Activated T-helper 1 cell treated with anti-CD3 and anti-CD28 coated beads, Interleukin-2, amount 50 U/mL, for 16 hours (primary cell): ENCODE measurements at places on chromosomes 5 and 9.

GRCh38 chr5:137635521-137635921, 100.4 kb downstream of the KLHL3 start:
- DNase-seq = no peak

DNA sequence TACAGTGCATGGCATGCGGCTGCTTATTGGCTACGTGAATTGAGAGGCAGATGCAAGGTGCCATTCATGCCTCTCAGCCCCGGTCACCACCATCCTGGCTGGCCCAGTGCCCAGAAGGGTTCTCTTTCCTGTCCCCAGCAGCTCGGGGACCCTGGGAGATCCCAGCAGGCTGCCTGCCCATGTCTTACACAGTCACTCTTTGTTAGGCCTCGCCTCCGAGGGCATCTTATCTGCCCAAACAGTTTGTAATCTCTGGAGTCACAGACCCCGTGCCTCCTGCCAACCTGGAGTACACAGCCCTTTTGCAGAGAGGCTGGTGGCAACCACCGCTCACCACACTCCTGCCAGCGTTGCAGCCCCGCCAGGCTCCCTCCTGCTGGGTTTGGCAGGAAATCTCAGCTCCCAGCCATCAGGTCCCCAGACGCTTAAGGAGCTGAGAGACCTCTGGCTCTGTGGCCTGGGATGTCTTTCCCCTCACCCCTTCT, 7.0 kb upstream of the AK1 start:
- DNase-seq = no peak

GRCh38 chr9:99253134-99253533, 31.1 kb downstream of the SEC61B start:
- no peak for DNase-seq

DNA sequence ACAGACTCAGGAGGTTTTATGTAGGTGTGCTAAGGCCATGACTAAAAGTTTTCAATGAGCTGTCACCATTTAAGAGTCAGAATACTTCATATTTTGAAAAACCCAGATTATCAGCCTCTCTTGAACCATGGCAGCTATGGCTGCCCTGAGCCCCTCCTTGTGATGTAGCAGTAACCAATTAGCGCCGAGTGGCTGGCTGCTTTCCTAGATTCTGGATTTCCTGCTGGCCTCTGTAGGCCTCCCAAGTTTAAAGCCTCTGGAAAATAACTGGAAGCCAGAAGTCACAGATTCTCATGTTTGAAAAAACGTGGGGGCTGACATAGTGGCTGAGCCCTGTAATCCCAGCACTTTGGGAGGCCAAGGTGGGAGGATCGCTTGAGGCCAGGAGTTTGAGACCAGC, 25.5 kb downstream of the DAB2IP start:
- DNase-seq = no peak

DNA sequence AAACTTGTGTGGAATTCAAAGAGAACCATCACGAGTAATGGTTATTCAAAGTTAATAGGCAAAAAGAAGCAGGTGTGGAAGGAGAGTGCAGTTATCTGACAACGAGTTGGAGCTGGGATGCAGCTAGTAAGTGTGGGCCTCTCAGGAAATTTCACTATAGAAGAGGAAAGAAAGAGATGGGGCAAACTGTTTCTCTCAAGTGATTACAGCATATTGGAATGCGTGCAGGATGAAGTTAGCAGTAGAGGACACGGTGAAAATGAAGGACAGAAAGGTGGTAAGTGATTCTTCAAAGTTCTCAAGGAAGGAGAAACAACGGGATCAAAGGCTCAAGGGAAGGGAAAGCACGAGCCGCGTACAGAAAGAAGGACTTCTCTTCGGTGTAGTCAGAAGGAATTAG, 84.0 kb downstream of the ADAMTS12 start:
- no peak for DNase-seq

DNA sequence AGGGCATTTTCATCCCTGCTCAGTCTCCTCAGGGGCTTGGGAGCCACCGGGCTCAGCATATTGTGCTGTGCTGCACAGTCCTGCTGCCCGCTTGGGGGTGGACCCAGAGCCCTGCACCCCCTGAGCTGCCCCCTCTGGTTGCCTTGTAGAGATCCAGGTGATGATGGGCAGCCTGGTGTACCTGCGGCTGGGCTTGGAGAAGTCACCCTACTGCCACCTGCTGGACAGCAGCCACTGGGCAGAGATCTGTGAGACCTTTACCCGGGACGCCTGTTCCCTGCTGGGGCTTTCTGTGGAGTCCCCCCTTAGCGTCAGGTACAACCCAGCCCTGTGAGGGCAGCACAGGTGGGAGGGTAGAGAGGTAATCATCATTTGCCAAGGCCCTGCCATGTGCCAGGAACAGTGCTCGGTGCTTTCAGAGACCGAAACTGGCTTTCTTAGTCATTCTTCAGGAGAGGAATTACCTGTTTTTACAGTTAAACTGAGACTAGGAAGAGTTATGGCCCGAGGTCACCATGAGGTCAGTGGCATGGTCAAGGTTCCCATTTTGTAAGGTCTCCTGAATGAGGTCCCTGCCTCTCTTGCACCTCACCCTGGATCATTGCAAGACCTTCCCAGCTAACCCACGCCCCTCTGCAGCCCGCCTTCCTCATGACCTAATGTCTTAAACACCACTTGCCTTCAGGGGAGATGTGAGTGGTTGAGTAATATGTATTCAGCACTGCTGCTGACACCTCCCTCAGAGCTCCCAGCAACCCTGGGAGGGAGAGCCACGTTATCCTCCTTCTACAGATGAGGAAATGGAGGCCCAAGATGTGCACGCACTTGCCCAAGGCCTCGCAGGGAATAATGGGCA, 7.5 kb downstream of the NHP2 start:
- peak; percentile 62 for DNase-seq

DNA sequence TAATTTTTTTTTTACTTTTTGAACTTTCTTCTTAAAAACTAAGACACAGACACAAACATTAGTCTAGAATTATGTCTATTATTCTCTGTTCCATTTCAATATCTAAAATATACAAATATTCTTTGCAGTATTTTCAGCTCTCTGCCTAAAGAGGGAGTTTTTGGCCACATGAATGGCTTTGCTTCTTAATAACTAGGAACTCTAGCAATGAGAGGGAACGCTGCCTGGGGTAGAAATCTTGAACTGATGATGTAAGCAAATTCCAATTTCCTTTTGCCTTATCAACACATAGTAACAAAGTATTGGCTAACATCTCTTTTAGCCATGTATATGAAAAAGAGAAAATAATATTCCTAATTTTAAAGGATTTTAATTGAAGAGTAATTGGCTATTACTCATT, 51.9 kb downstream of the SLC25A46 start:
- DNase-seq = no peak

GRCh38 chr9:97136421-97136820, 97.5 kb upstream of the CTSV start:
- no peak for DNase-seq

DNA sequence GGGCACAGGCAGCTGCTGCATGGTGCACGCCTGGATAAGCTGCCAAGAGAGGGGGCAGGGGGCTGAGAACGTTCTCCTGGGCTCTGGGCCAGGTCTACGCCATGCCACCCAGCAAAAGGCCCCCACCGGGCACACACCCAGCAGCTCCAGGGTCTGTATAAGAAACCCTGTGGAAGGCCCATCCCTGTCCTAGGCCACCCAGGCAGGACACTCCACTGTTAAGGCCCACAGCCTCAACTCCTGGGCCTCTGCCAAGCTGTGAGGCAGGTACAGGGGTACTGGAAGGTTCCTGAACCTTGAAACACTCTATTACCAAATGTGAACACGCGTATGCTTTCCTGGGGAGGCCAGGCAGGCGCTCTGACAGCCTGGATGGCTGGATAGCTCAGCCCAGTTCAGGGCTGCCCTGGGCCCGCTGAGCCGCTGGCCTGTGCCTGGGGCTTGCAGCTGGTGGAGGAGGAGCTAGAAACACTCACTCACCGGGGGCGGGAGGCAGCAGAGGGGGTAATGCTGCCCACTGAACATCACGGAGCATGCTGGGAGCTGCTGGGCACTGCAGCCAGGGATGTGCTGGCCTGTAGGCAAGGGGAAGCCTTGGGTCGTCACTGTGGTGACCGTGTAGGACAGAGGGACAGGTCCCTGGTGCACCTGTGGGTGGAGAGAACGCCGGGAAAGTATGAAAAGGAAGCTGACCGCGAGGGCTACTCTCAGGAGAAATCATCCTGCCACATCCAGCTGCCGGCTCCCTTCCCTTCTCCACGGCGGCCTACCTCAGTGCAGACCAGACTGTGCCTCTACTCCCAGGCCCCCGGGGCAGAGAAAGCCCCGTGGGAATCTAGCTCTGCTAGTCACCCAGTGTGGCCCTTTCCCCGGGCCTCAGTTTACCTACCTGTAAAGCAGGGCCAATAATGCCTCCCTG, 6.0 kb downstream of the RNF44 start:
- no peak for DNase-seq

GRCh38 chr9:135969064-135969683, 8.0 kb upstream of the UBAC1 start:
- no peak for DNase-seq

- DNase-seq = no peak
These were observed 46.9 kb downstream of the MAP1B start for GRCh38 chr5:72154076-72154756.

GRCh38 chr9:126794441-126794840, 10.4 kb upstream of the ZBTB43 start:
- DNase-seq = no peak

- DNase-seq = no peak
These were observed 7.7 kb upstream of the DMRT2 start for GRCh38 chr9:1042466-1042865.

GRCh38 chr5:160271836-160272235, 40.5 kb downstream of the CCNJL start:
- no peak for DNase-seq

DNA sequence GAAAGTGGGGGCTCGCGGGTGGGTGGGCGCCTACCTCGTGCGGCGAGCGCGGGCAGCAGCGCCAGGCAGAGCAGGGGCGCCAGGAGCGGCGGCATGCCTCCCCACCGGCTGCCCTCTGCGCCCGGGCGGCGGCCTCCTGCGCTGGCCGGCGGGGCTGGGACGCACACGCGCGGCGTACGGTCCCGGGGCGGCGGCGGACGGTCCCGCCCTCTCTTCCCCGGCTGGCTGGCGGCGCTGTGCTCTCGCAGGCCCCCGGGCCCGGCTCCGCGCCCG, 220 bp downstream of the NOTCH1 start:
- DNase-seq = no peak

DNA sequence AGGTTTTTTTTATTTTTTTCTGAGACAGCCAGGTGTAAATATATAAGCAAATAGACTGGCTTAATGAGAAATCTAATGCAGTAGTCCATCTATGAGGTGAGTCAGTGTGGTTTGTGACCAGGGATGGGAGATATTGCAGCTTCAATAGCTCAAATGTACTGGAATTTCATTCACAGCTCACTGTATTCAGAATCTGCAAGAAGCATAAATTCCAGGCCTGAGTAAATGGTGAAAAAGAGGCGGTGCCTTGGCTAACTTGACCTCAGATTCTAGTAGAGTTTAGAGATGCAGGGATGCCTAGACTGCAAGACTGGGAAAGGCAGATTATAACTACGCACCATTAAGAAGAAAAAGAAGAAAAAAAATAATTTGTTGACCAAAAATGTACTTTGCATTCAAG, 151.9 kb upstream of the SMC2 start:
- DNase-seq = no peak

DNA sequence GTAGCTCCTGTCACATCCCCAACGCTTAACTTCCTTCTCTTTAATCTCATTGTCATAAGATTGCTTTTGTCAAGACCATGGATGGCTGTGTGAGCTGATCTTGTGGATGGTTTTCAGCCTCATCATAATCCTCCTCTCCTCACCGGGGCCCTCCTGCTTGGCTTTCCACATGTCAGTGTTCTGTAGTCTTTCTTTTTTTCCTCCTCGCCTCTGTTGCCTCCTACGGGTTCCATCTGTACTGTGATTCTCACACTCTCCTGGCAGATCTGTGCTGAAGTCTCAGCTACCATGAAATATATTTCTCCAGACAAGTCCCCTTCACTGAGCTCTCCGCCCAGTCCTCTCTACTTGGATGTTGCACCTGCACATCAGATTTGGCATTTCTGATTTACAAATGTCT, 34.9 kb upstream of the FAM120AOS start:
- no peak for DNase-seq

GRCh38 chr5:98796197-98796972, 22.9 kb downstream of the RGMB start:
- no peak for DNase-seq
